A172 (cell line): ENCODE measurements at places on chromosomes 6 and 20.
A peak's percentile ranks its signal among the peaks of the same experiment; 100 is the strongest.

DNA sequence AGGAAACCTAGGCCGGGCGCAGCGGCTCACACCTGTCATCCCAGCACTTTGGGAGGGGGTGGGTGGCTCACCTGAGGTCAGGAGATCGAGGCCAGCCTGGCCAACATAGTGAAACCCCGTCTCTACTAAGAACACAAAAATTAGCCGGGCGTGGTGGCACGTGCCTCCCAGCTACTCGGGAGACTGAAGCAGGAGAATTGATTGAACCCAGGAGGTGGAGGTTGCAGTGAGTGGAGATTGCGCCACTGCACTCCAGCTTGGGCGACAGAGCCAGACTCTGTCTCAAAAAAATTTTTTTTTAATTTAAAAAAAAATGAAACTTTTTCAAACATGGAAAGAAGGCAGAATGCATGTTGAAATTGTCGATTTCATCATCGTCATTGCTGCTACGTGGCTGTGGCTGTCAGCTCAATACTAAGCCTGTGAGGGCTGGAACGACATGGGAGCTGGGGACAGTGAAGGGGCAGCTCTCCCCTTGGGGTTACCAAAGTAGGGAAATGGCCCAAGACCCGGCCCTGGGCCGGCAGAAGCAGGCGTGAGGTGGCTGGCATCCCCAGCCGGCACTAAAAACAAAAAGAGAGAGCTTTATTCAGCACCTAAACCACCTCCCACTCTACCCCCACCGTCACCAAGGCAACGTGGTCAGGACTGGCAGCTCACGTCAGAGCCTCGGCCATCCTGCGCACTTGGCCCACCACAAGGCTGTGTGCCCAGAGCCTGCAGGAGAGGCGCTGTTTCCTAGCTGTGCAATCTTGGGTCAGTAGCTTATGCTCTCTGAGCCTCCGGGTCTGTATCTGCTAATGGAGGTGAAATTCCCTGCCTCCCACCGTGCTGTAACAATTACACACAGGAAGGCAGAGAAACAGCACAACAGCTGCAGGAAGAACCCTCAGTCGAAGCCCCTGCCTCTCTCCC is 30.8 kb downstream of the AGPAT4 start:
- peak; percentile 42 for DNase-seq

- no peak for DNase-seq
Observed at GRCh38 chr6:44169154-44169553, 10.5 kb downstream of the CAPN11 start.

- no peak for DNase-seq
Observed at GRCh38 chr6:158422629-158423238, 110.5 kb downstream of the TULP4 start.

DNA sequence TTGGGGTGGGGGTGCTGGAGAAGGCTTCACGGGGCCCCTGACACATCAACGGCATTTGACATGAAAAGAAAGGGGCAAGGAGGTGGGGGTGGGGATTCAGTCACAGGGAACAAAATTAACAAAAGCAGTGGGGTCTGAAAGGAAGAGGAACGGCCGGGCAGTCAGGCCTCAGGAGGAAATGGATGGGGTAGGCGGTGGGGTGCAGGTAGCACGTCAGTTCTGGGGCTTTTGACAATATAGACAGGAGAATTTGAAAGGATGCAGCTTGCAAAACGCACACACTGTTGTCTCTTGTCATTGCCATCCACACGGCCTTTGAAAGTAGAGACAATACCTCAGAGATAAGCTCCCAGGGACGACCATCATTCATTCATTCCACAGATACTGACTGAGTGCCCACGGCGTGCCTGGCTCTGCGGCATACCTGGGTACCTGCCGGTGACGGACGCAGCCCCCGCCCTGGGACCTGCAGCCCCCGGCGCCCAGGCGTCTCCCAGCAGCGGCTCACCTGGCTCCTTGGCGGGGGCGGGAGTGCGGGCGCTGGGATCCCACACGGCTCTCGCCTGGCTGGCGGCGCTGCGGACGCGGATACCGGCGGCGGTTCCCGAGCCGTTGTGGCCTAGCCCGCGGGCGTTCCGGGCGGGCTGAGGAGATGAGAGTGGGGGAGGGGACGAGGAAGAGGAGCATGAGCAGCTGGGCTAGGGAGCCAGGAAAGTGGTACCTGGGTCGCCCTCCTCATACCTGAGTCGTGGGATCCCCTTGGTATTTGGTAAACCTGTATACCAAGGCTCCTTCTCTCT is at the start of gene SLC26A8:
SLC26A8 (minus strand) TSS at position 646 of the 800 bp plus-strand sequence. CDS start 4,934 bp downstream, outside the sequence.
- DNase-seq: no peak
